ENCODE measurements at places on chromosomes 7 and 10.

DNA sequence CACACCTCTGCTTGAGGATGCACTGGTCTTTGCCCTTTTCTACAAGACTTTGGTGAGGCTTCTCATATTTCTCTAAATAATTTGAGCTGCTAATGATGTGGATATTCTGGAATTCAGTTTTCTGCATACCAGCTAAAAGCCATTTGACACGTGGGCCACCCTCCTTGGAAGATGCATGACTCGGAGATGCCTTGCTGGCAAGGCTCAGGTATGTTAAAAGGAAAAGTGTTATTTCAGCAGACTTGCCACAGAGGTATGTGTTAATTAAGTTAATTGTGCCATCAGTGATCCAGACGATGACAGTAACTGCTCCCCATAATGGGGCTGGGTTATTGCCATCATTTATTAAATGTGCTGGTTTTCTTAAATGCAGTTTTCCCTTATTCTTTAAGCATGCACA is 8.8 kb upstream of the GFRA1 start:
- DNase-seq, result no peak

- DNase-seq, result no peak
Observed at GRCh38 chr7:134925766-134926165, 60.5 kb upstream of the AGBL3 start.

DNA sequence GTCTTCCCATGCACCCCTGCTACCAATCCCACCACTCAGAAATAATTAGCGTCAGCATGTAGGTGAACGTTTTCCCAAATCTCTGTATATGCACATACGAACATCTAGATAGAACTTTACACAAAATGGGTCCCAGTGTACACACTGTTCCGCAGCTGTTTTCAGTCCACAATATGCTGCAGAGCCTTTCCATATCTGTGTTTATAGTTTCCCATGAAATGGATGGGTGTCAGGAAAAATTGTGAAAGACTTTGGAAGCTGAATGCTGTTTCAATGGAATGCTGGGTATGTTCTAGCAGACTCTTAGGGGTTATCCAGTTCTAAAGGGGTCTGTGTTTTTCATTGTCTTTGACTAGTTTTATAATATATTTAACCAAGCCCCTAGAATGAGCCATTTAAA is 13.8 kb downstream of the GRK5 start:
- no peak for DNase-seq

- DNase-seq, result no peak
Observed at GRCh38 chr7:157627646-157628045, 290.8 kb downstream of the DNAJB6 start.

DNA sequence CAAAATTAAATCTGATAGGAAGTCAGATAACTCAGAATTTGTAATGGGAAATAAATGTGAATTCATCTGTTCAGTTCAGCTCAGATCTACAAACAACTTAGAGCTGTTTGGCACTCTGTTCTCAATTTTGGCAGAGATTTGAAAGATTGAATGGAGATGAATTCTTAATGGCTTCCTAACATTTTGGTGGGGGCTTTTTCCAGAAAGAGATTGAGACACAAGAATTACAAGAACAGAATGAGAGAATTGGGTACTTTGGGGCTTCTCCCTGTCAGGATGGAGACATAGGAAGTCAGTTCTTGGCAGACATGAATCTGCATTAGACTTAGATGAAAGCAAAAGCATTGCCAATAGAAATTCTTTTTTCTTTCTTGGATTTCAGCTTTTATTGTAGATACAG is 39.0 kb upstream of the PTPRZ1 start:
- DNase-seq, result no peak

DNA sequence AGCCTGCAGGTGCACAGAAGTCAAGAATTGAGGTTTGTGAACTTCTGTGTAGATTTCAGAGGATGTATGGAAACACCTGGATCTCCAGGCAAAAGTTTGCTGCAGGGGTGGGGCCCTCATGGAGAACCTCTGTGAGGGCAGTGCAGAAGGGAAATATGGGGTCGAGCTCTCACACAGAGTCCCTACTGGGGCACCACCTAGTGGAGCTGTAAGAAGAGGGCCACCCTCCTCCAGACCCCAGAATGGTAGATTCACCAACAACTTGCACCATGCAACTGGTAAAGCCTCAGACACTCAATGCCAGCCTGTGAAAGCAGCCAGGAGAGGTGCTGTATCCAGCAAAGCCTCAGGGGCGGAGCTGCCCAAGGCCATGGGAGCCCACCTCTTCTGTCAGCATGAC is 205.8 kb downstream of the CCSER2 start:
- no peak for DNase-seq

DNA sequence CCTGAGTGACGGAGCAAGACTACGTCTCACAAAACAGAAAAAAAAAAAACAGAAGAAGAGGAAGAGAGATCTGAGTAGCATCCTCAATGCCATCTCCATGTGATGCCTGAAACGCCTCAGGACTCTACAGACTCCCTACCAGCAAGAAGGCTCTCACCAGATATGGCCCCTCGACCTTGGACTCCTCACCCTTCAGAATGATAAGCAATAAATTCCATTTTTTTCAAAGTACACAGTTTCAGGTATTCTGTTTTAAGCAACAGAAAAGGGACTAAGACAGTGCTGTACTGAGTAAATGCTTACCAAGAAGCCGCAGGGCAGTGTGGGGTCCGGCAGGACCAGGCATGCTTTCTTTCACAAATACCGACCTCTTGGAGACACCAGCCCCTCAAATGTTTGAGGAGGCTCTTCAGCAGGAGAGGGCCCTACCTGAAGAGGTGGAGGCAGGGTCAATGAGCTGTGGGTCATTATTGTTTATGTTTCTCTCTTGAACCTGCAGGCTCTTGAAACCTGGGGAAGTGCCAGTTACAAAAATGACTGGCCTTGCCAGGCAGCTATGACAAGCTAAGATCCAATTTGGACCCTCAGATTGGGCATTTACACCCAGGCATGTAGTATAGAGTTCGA is 204.1 kb upstream of the LYZL1 start:
- no peak for DNase-seq

GRCh38 chr7:97024209-97025129 is at the start of gene DLX5:
TSS of gene DLX5 (minus strand) at chr7:97024831. CDS start at chr7:97024623, 208 bp downstream.
- DNase-seq, result no peak

DNA sequence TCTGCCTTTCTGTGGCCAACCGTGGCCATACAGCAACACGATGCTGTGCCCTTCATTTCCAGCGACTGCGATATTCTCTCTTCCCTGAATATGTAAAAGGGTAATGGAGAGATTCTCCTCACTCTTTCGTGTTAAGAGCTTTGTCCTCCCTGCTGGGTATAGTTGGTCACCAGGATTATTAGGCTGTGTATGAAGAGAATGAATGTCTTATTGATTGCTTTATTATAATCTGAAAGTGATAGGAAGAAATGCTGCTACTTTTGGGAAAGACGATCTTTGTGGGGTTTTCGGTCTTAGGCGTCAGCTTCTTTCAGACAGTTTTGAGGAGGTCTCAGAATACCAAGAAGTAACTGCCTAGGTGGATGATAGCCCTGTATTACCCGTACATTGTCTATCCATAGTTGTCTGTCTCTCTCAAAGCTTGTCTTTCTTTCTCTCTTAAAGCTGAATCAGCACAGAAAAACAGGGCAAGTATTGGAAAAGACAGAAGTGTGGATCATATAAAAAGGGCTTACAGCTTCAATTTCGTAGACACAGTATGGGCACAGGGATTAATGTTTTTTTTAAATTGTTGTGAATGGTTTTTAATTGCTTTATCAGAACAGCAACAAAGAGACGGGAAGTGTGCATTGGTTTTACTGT is 1.2 kb downstream of the AHCYL2 start:
- no peak for DNase-seq

DNA sequence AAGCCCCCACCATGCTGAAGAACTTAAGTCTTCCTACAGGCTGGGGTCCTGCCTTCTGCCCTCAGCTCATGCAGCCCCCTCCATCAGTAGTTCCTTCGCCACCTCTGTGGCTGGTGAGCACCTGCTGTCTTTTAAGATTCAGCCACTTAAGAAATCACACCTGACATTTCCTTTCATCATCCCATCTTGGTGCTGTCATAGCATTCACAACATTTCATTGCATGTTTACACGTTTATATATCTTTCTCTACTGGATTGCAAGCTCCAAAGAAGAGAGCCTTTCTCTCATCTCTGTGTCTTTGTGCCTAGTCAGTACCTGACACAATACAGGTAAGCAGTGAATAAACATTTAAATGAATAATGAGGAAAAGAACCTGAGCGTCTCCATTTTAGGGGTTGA is 38.3 kb downstream of the SND1 start:
- DNase-seq, result no peak

- DNase-seq, result no peak
Observed at GRCh38 chr10:32386623-32387260, 39.8 kb upstream of the EPC1 start.

GRCh38 chr10:69051710-69052487 is 36.0 kb upstream of the SRGN start:
- no peak for DNase-seq

- DNase-seq, result peak; percentile 79
Observed at GRCh38 chr7:98178321-98178720, 32.9 kb upstream of the BHLHA15 start.

- no peak for DNase-seq
Observed at GRCh38 chr10:124233546-124234138, 140.2 kb upstream of the CHST15 start.

GRCh38 chr10:11293332-11293731 is 275.7 kb downstream of the CELF2 start:
- DNase-seq, result no peak

GRCh38 chr7:67716729-67717128 is 720.1 kb downstream of the TYW1 start:
- no peak for DNase-seq

DNA sequence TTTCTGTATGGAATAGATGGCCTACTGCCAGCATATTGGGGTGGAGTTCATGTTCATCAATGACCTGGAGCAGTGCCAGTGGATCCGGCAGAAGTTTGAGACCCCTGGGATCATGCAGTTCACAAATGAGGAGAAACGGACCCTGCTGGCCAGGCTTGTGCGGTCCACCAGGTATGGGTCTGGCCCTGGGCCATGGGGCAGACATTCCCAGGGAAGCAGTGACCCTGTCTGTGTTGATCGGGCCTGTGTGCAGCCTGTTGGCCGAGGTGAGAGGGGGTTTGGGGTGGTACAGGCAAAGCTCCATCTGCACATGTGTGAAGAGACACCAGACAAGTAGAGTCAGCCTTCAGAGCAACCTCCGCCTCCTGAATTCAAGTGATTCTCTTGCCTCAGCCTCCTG is 67.3 kb downstream of the OGDH start:
- DNase-seq, result no peak

DNA sequence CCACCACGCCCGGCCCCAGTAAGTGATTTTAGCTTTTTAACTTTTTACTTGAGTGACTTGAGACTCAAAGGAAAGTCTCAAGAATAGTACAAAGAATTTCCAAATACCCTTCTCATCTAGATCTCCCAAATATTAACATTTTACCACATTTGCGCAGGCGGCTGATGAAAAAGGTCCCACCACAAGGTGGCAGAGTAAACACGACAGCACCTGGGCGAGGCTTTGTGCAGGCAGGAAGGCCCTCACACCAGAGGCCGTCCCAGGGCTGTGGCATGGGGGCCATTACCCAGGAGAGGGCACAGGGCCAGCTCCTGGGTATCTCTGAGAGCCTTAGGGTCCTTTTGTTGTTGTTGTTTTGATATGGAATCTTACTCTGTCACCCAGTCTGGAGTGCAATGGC is 50.0 kb upstream of the WIPI2 start:
- DNase-seq, result peak; percentile 52

DNA sequence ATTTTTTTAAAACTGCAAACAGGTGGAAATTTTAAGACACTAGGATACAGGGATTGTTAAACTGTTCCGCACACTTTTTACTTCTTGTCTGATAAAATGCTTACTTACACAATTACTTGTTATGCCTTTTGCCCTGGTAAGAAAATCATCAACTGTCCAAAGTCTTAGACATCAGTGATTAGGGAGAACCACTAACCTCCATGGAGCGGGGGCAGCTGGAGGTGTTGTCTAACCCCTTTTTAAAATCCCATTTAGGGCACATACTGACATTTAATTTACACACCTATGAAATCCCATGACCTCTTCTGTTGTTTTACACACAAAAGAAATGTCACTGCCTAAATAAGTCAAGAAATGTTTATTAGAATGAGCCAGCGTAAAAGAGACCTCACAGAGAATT is 65.7 kb downstream of the TRIM24 start:
- DNase-seq, result no peak

GRCh38 chr10:117226813-117227451 is 14.0 kb upstream of the SLC18A2 start:
- DNase-seq, result peak; percentile 76

GRCh38 chr10:90407851-90408250 is 450.0 kb downstream of the HTR7 start:
- DNase-seq, result no peak

DNA sequence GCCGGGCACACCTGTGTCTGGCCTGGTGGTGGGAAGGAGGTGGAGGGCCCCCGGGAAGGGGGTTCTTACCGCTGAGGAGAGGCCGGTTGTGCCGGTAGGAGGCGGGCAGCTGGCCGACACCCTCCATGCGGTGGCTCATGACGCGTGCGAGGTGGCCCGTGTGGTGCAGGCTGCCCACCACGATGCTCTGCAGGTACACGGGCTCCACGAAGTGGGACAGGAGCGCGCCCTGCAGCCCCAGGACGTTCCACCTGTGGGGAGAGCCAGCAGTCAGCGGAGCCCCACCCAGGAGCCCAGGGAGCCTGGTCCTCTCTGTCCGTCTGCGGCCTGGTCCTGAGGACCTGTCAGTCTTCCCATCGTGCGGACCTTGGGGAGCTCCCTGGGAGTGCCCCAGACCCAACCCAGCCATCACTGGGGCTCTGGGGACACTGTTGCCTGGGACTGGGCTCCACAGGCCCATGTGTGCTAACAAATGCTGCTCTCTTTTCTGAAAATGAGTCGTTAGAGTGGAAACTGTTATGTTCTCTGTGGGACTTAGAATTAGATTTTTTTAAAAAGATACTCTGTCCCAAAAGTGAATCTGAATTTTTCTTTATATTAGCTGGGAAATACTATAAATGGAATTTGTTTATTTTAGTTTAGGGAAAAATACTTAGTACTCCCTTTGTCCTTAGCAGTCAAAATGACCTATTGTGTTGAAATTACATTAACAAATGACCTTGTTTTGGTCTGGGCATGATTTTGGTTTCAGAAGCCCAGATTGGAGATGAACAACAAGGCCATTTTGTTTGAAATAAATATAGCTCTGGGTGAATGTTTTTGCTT is 143.9 kb downstream of the WDR37 start:
- DNase-seq, result no peak

- DNase-seq, result no peak
Observed at GRCh38 chr10:60803433-60803832, 25.2 kb downstream of the CDK1 start.

DNA sequence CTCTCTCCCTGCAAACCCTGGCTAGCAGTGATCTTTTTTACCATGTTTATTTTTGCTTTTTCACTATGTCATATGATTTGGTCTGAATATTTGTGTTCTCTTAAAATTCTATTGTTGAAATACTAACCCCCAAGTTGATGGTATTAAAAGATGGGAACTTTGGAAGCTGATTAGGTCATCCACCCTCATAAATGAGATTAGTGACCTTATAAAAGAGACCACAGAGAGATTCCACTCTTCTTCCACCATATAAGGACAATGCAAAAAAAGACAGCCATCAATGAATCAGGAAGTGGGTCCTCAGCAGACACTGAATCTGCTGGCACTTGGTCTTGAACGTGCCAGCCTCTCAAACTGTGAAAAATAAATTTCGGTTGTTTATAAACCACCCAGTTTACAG is 112.8 kb upstream of the KCND2 start:
- no peak for DNase-seq

All from HT-29 (cell line).